Activated gamma-delta T cell (primary cell): ENCODE measurements at places on chromosomes 1 and 21.

DNA sequence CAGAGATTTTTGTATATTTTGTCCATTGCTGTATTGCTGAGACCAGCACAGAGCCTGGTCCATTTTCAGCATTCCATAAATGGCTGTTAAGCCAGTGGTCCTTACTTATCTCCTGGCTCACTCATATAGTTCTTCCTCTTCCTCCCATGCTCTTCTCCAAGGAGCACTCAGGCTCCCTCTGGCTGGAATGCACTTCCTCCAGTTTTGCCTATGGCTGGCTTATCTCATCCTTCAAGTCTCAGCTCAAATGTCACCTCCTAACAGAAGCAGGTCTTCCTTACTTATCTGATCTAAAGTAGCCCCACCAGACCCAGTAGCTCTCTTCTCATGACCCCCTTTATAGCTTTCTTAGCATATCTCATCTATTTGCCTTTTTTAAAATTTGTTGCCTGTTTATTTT is 146.9 kb downstream of the SLC30A10 start:
- DNase-seq: no peak

DNA sequence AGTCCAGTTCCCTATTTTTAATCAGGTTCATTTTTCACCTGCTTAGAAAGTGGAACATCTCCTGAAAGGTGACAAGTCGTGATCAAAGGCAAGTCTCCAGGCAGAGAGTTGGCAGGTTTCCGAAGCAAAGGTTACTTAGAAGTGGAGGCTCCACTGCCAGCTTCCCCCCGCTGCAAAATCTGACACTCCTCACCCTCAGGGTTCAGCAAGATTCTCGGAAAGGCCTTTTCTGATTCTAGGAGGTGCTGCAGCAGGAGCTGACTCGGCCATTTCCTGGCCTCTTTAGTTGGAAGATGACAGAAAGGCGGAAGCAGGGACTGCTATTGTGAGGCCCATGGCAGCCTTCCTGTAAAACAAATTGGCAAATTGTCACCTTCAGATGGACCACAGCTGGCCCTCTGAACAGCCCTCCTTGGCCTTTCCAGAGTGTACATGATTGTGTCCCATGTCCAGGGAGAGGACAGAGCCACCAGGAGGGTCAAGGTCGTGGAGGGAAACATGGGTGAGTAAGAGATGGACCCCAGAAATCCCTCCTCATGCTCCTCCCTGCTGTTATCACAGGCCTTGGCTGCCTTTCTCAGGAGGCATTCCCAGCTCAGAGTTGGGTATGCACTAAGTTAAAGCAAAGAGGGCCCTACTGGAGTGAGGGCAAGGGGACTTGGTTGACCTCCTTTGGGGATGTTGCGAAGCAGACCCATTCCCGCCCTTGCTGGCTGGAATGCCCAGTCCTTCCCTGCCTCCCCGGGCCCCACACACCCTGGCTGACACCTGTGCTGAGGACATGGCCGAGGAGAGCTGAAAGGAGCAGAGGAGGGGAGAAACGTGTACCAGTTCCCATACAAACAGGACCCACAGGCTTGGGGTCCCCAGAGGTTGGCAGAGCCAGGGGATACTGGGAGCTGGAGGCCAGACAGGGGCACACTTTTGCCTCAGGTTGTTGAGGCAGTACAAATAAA is 115.5 kb upstream of the IRF2BP2 start:
- DNase-seq: no peak

DNA sequence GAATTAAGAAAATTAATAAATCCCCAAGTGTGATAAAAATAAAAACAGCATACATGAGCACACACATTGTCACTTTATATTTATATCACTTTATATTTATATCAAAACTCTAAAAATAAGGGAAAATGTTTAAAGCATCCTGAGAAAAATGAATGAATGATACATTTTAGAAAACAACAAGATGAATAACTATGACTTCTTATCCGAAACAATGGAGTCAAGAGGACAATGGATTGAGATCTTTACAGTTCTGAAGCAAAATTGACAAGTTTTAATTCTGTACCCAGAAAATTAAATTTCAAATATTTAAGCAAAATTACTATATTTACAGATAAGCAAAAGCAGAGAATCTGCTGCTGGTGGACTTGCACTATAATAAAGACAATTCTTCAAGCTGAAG is 512.6 kb downstream of the MRPL39 start:
- no peak for DNase-seq

GRCh38 chr21:36589352-36589971 is 109.5 kb upstream of the SIM2 start:
- no peak for DNase-seq

GRCh38 chr1:172499636-172500141 is 33.3 kb upstream of the SUCO start:
- DNase-seq: no peak

GRCh38 chr1:20291645-20292084 is 990 bp downstream of the VWA5B1 start:
- no peak for DNase-seq

DNA sequence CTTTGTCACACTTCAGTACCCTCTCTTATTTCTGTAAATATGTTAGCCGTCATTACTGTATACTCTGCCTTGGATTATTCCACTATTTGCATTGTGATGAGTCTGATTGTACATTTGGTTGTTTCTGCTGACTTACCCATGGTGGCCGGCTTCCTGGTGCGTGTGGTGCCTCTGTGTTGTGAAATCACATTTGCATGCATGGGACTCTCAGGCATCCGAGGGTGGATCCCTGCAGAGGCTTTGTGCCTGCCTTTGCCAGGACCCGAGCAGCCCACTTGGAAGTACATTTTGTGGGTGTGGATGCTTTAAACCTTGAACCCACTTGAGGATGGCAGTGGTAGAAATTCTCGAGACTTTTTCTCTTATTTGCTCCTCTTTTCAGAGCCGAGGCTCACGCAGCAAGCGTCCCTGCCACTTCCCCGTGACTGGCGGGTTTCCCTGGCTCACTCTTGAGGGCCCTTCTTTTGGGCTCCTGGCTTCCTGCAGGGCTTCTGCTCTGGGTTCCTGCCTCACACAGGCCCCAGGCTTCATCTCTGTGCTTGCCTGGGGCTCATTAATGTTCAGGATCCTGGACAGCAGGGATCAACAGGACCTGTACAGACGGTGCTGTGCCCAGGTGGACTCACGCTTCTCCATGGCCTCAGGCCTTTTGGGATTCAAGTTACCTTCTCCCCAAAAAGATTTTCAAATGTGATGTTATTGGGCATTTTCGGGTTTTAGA is 36.6 kb downstream of the POFUT2 start:
- DNase-seq: no peak

- peak; percentile 30 for DNase-seq
Measured at GRCh38 chr1:19582318-19582717, 61.8 kb upstream of the NBL1 start.

DNA sequence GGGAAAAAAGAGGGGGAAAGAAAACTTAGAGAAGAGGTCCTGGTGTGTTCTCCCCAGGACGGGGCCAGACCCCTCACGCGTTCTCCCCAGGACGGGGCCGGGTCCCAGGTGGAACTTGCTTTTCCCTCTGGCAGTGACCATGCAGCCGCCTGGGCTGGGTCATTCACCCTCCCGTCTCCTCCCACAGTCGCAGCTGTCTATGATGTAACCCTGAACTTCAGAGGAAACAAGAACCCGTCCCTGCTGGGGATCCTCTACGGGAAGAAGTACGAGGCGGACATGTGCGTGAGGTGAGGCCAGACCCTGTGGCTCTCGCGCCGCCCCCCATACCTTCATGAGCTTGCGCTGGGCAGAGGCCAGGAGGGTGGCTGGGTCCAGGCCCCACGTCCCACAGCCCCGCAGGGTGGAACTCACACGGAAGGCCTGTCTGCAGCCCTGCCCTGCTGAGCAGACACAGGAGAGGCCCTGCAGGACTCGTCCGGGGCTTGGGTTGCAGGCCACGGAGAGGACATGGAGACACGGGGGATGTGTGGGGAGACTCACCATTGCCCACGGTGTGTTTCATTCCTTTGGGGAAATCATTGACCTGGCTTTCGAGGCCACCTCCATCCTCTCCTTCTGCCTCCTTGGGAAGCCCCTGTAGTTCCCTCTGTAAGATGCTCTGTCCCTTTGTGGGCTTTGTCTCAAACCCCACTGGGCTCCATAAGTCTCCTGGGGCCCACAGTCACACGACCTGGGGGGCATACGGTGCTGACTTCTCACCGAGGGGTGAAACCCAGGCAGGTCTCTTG is 40.7 kb upstream of the TRAPPC10 start:
- DNase-seq: no peak

- DNase-seq: no peak
Measured at GRCh38 chr1:52032785-52033131, 852 bp downstream of the KTI12 start.

- no peak for DNase-seq
Measured at GRCh38 chr1:85615586-85616363, 35.2 kb downstream of the CCN1 start.

DNA sequence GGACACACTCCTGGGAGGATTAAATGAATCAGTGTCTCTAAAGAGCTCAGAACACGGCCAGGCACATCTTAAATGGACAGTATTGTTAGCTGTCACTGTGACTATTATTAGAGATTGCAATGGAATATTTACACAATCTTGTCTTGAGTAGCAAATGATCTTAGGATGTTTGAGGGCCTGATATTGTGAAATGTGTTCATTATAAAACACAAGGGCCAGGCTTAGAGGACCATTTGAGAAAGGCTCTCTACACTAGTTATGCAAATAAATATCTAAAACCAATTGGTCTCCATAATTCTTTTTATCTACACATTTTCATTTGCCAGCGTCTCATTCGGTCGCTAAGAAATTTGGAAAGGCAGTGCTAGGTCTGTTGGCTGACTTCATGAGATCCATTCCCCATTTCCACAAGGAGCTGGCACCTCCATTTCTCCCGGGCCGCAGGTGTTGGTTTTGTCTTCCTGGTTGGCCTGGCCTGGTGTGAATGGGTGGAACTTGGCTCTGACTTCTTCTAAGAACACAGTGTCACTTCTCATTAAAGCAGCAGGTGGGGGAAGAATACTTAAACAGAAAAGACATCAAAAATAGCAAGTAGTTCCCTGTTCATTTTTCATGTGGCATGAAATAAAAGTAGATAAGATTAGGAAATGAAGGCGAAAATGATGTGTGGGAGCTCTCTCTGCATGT is 56.0 kb upstream of the PLXNA2 start:
- DNase-seq: no peak

- DNase-seq: no peak
Measured at GRCh38 chr21:25858325-25858724, 123.6 kb downstream of the GABPA start.

DNA sequence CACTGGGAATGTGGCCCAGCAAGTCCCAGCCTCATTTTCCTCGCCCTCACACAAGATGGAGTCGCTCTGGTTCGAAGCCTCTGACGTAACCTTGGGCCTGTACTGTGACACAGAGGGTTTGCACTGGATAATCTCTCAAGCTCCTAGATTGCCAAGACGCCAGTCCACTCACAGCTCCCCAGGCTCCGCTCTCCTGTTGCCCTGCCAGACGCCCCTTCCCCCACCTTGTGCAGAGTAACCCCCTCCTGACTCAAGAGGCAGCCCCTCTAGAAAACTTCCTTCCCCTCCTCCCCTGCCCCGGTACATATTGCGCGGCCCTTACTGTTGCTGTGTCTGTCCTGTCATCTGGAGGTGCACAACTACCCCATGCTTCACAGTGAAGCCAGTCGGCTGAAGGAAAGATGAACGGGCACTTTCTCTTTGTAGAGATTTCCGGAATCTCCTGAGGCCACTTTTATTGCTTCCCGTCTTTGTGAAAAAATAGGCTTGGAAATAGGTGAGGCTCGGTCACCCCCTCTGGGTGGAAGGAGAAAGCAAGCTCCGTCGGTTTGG is 981 bp upstream of the KIAA1614 start:
- DNase-seq: no peak

DNA sequence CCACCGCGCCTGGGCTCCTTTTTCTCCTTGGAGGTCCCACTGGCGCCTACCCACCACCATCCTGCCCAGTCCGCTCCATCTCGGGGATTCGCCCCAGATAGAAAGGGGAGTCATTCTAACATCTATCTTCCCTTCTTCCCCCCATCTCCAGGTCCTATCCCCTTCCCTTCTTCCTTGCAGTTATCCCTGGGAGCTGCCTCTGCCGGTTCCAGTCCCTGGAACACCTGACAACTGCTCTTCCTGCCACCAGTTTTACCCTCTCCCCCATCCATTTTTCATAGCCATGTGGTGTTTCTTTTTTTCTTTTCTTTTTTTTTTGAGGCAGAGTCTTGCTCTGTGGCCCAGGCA is 12.0 kb upstream of the COL16A1 start:
- DNase-seq: no peak

- no peak for DNase-seq
Measured at GRCh38 chr1:155128755-155129473, 1.2 kb downstream of the EFNA1 start.

DNA sequence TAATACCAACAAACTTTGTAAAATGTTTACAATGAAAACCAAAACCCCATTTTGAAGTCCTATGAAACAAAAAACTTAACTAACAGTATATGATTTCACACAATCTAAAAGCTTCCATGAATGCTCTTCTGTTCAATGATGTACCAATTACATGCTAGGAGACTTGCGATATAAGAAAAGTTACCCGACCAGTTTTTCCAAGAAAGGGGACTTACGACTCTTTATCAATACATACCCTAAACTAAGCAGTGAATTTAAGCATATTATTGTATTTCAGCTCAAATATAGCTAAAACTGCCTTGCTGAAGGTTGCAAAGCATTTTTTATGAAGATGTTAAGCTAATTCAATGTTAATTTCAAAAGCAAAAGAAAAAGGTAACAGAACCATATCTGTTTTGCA is 15.6 kb downstream of the SSX2IP start:
- no peak for DNase-seq

DNA sequence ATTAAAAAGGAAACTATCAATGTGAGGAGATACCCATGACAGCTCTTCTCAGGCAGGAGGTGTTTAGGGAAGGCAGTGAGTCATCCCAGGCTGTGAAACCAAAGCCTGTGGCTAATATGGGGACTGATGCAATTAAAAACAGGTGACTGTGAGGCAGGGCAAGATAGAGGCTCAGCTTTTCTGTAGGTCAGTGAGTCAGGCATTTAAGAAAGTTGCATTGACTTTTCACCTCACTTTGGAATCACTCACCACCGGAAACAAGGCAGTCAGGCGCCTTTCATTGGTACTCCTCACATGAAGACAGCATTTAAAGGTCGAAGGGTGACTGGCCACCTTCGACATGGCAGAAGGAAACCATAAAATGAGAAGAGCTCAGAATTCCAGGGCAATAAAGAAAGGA is 54.5 kb downstream of the PAPPA2 start:
- no peak for DNase-seq

- no peak for DNase-seq
Measured at GRCh38 chr1:13867603-13868002, 167.6 kb downstream of the PRDM2 start.

- no peak for DNase-seq
Measured at GRCh38 chr21:42609811-42610210, 43.6 kb upstream of the PDE9A start.

GRCh38 chr1:68201546-68202238 is 30.6 kb downstream of the WLS start:
- no peak for DNase-seq
